ENCODE measurements at places on chromosomes 5 and 9. TPM values are rescaled to one million over a fixed set of nuclear protein-coding genes. Genes with fewer than 3 reads are reported as not detected.

DNA sequence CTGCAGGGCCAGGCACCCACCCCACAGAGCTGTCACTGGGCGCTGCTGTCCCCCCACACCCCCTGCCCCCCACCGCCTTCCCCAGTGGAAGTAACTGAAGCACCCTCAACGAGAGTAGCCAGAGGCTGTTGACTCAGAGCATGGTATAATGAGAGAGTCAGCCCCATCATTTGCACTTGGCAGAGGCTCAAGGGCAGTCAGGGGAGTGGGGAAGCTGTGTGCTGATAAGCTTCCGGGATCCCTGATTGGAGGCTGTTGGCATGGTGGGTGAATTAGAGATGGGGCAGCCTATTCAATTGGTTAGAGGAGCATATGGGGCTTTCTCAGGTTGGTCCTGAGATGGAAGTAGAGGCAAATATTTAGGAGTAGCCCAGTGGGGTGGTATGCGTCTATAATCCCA is 77.1 kb upstream of the GOLM1 start:
- DNase-seq: no peak

DNA sequence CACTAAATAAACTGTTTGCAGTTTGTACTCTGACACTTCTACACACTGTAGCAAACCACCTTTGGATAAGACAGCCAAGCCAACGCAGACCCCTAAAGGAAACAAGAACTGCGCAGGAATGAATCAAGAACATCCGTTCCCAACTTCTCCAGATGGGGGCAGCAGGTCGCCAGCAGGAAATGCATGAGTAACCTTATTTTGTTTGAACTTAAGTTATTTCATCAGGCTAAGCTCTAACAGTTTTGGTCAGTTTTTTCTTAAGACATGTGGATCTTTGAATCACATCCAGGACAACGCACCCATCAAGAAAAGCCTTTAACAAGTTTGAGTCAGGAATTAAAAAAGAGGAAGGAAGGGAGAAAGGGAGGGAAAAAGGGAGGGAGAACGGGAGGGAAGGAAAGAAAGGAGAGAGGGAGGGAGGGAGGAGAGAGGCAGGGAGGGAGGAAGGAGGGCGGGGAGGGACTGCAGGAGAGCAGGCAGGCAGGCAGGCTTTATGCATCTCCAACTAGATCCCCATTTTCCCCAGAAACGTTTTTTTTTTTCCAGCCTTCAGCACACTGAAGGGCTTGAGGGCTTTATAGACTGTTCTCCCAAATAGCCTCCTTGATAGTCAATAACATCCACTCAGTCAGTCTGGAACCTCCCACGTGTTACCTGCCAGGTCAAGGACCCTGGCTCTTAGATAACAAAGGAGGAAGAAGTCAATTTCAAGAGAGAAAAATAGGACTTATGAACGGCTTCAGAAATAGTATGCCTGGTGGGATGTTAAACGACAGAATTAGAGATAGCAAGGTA is 22.2 kb downstream of the BHMT start:
- DNase-seq: peak; percentile 60

- DNase-seq: no peak
Observed at GRCh38 chr9:91028166-91028827, 226.7 kb downstream of the SYK start.

DNA sequence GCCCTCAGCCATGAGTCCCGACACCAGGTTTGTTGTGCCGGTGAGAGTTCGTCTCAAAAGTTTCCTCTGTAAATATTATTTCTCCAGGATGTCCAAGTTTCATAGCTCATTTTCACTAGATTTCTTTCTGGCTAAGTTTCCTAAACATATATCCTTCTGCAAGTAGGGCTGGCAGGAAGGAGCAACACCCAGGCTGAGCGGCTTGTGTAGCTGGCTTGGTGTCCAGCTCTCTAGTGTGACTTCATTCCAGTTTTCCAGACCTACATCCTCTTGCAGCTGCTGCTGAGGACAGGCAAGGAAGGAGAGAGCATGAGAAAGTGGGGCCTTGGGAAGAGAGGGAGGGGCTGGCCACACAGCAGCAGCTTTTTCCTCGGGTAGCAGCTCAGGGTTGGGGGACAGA is 80.3 kb downstream of the FGF1 start:
- DNase-seq: no peak

DNA sequence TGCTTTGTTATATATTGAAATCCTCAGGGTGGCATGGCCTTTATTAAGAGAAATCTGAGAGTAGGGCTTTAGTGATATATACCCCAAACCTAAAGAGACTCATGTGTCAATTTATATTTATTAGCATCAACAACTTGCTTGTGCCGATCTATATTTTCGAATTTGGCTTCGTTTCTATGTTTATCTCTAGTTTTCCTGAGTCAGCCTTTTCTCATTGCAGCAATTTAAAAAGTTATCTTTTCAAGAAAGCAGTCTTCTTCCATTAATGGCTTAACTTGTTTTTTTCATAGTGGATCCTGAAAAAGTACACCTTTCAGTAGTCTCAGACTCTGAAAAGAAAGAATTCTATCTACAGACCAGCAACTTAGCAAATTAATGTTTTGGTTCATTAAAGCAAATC is 99.9 kb upstream of the KCNN2 start:
- DNase-seq: no peak

DNA sequence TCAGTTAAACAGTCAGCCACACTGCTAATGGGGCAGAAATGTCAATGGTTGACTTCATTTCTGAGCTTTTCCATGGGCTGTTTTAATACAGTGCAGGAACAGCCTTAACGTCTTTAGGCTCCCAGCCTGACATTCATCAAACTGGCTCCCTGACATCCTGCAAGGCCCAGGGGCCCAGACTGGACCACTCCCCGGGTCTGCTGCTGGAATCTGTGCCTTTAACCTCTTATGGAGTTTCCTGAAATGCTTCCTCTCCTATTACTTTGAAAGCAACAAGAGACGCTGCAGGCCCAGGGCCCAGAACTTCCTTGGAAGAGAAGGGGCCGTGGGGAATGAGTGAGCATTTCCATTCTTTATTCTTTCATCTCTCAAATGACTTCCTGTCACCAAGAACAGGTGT is 216.8 kb upstream of the PANK3 start:
- no peak for DNase-seq

- DNase-seq: no peak
Observed at GRCh38 chr5:107293541-107294210, 377.1 kb downstream of the EFNA5 start.

GRCh38 chr5:132227485-132228240 is at the start of gene P4HA2:
Gene P4HA2 (minus strand): TSS chr5:132227853. CDS start chr5:132218626, 9,227 bp downstream.
- DNase-seq: peak; percentile 70

DNA sequence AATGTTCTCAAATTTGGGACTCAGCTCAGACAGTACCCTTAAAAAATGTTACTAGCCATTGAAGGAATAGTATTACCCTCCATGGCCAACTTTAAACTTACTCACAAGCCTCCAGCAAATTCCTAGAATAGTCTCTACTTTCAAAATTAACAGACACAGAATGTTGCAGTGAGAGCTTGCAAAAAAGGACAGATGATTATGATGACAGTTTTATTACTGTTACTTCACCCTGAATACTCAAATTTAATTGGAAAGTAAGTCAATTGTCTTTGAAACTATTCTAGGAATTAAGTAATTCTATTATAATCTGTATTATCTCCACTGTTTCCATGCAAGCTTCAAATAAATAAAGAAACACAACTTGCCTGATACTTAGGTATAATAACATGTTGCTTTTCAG is 288.3 kb downstream of the SLF1 start:
- no peak for DNase-seq

The LURAP1L gene
- 22.8 TPM for total RNA-seq

The LRRC70 gene
- total RNA-seq: 7.5 TPM

The PTCD2 gene
- 6.3 TPM for total RNA-seq

The ADCY2 gene
- 11.8 TPM for total RNA-seq

The PDLIM4 gene
- total RNA-seq: 90.9 TPM

The CCDC183 gene
- 3.5 TPM for total RNA-seq

Data from tibial nerve (tissue), 4 donors.